Adrenal gland (tissue), 19 donors: ENCODE measurements at places on chromosomes 5 and 9.

DNA sequence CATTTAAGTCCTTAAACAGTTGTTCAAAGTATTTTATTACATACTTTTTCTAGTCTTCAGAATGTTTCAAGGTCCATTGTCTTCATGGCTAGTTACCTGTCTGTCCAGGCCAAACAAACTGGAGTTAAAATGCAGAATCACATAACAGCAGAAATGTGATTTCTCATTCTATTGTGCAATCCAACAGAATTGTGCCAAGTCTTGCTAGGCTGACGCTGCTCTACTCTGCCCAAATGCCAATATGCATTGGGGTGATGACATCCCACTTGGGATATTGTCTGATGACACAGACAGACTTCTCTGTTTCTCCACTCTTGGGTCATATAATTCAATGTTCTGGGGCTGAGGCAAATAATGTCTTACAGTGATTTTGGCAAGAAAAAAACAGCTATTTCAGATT lies 5.2 kb upstream of the SLC22A5 start:
- DNase-seq: peak; percentile 76

GRCh38 chr5:93192087-93192486 lies 388.9 kb downstream of the NR2F1-AS1 start:
- DNase-seq: no peak

DNA sequence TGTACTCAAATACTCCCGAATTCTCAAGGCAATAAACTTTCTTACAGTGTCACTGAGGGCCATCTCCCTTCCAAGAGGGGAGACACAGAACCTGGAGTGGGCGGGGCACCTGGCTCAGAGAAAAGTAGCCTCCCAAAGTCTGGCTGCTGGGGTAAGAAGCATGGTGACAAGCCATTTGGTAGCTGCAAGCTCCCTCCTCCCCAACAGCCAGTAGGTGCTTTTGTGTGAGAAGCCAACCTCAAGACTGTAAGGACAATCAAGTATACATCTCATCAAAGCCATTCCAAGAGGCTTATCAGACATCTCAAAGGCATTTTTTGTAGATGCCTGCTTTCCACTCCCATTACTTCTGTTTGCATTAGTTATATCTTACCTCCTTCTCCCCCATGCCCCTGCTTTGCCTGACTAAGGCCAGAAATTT lies 1.4 kb downstream of the DAB2 start:
- no peak for DNase-seq

DNA sequence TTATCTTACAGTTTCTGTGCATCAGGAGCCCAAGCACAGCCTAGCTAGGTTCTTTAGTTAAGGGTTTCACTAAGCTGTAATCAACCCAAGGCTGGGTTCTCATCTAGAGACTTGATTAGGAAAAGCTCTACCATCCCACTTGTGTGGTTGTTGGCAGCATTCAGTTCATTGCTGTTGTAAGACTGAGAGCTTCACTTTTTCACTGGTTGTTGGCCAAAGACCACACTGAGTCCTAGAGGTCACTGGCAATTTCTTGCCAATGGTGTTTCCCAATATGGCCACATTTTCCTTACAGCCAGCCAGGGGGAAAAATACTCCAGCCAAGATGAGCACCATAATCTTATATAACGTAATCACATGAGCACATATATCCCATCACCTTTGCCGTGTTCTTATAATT lies 74.3 kb downstream of the SMIM15 start:
- DNase-seq: no peak

GRCh38 chr9:136423432-136424146 lies 13.1 kb downstream of the PMPCA start:
- no peak for DNase-seq

DNA sequence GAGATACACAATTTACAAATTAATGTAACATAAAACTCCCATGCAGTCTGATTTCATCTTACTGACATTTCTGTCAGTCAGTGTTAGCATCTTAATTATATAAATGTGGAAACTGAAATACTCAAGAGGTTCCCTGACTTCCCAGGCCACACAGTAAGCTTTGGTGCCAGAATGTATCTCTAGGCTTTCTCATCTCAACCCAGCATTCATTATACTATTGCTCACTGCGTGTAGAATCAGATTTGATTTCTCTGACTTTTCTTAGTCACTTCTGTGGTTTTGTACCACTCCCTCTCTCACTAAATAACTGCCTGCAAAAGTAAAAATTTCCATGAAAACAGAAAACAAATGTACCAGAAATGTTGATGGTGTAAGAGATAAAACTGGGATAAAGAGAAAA lies 31.7 kb upstream of the CDKN2B start:
- DNase-seq: no peak

- no peak for DNase-seq
Measured at GRCh38 chr9:30744871-30745270, 1639.6 kb upstream of the ACO1 start.

GRCh38 chr9:91198405-91198804 lies 163.3 kb downstream of the AUH start:
- no peak for DNase-seq

DNA sequence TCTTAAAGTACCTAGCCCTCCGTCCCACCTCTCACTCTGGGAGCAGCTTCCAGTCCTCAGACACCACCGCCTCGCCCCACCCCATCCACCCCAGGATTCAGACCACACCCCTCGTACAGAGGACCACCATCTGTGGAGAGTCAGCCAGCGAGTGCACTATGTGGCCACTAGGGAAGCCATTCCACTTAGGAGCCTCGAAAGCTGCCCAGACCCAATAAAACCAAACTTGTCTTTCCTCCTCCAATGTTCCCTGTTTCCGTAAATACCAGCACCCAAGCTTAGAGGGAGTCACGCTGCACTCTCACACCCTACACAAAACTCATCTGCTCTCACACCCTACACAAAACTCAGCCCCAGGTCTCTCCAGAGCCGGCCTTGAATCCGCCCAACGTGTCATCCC lies 1.9 kb downstream of the GCNT4 start:
- no peak for DNase-seq

- DNase-seq: no peak
Measured at GRCh38 chr9:128166169-128166568, 6.1 kb downstream of the BBLN start.

GRCh38 chr5:172940268-172941066 lies 18.8 kb upstream of the RPL26L1 start:
- DNase-seq: no peak

DNA sequence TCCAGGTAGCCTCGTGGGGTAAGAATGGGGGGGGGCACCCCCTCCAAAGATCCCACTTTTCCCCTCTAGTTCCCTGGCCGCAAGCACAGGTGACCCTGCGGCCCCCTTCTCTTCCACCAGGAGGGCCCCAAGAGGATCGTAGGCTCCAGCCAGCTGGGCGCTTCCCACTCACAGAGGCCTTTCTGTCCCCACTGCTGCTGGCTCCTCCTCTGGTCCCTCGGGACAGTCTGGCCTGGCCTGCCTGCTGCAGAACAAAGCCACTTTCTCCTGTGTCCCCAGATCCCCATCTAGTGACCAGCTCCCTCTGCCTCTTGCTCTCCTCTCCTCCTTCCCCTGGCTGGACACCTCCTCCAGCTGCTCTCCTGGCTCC lies 534 bp upstream of the SAPCD2 start:
- DNase-seq: peak; percentile 81

DNA sequence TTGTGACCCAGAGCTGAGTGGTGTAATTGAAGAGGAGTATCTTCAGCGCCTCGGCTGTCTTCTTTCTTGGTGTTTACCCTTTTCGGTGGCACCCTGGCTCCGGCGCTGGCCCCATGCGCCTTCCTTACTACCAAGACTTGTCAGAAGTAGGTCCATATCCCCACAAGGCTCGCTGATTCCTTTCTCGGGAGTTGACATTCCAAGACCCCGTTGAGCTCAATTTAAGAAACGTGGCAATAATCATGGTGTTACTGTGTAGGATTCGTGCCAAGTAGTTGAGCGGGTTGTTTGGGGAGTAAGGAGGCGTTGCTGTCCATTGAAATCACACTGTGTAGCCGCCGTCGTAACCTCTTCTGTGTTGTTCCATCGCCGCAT lies 795 bp downstream of the NDUFAF2 start:
- DNase-seq: peak; percentile 24

DNA sequence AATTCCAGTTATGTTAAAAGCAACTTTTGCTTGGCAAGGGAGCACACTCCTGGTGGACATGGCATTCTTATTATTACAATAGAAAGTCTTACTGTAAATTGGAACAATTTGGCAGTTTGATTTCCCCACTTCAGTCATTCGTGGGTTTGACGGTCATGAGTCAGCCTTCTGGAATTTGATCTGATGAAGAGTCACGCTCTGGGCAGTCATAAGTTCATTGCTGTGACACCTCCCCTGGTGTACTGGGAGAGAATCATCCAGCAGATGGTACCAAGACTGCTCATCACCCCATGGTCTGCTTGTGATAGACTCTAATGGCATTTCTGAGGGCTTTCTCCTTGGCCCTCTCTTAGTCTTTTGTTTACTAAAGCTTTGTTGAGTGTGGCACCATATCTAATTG lies 53.8 kb downstream of the GLRA1 start:
- DNase-seq: no peak

- no peak for DNase-seq
Measured at GRCh38 chr5:82330530-82331270, 52.5 kb upstream of the RPS23 start.

- DNase-seq: no peak
Measured at GRCh38 chr9:98530806-98531386, 177.8 kb downstream of the GABBR2 start.

DNA sequence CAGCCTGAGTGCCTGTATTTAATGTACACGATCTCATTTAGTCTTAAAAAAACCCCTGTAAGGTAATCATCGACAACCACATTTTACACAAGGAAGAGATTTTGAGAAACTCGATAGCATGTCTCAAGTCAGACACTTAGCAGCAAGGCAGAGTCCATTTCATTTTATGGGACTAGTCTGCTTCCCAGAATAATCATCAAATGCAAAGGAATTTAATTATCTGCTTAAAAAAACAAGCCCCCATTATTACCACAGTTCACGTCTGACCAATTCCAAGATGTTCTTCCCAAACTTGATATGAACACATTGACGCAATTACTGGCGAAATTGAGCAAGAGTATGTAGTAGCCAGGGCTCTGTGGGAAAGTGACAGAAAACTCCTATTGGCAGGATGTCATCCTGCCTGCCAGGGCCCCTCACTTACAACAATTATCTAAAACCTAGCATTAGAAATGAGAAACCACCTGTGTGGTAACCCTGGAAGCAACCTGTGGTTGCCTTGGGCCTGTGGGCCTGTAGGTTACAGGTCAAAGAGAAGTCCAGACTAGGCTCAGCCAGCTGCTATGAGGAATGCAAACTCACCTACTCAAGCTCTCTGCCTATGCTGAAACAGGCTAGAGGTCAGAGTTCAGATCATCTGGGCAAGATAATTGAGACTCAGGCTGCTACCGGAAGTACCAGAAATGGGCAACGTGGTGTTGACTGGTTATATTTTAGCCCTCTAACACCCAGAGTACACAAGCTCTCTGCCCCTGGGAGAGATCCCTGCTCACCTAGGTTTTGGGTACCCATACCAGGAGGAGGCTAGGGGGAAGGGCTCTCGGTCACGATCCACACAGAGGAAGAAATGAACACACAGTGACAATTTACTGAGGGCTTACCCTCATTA lies 1.6 kb downstream of the B4GALT1 start:
- DNase-seq: peak; percentile 76

- DNase-seq: no peak
Measured at GRCh38 chr9:128862401-128862851, 19.3 kb downstream of the KYAT1 start.

DNA sequence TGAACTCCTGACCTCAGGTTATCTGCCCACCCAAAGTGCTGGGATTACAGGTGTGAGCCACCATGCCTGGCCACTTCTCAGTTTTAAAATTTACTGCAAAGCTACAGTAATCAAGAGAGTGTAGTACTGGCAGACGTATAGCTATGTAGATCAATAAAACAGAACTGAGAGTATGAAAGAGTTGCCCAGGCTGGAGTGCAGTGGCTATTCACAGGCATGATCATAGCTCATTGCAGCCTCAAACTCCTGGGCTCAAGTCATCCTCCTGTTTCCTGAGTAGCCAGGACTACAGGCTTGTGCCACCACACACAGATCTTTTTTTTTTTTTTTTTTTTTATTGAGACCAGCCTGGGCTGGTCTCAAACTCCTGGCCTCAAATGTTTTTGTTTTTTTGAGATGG lies 26.5 kb upstream of the NCS1 start:
- DNase-seq: no peak
